ENCODE measurements at places on chromosomes 5 and 9. TPM values are rescaled to one million over a fixed set of nuclear protein-coding genes. Genes with fewer than 3 reads are reported as not detected.

GRCh38 chr9:2674141-2674824 lies 43.0 kb upstream of the KCNV2 start:
- no peak for DNase-seq

DNA sequence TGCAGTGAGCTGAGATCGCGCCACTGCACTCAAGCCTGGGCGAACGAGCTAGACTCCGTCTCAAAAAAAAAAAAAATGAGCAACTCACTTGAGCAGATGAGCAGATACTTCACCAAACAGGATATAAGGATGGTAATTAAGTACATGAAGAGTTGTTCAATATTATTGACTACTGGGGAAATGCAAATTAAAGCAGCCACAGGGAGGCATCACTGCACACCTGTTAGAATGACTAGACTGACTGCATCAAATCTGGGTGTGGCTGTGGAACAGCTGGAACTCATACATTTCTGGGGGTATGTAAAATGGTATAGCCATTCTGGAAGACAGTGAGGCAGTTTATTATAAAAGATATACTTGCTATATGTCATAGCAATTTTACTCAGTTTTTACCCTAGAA lies 93.0 kb downstream of the WNK2 start:
- no peak for DNase-seq

- DNase-seq: no peak
Observed at GRCh38 chr9:116360016-116360415, 206.4 kb downstream of the PAPPA start.

- no peak for DNase-seq
Observed at GRCh38 chr9:132791699-132792240, 86.3 kb downstream of the AK8 start.

DNA sequence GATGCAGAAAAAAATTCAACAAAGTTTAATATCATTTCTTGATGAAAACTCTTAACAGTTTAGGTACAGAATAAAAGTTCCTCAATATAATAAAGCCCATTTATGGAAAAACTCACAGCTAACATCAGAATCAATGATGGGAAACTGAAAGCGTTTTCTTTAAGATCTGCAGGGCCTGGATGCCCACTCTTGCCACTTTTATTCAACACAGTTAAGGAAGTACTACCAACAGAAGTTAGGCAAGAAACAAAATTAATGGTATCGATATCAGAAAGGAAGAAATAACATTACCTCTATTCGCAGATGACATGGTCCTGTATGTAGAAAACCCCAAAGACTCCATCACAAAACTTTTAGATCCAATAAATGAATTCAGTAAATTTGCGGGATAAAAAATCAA lies 542.4 kb upstream of the RGMB start:
- no peak for DNase-seq

- DNase-seq: no peak
Observed at GRCh38 chr5:76831110-76831452, 12.3 kb downstream of the F2RL1 start.

GRCh38 chr5:126192226-126192625 lies 231.0 kb upstream of the GRAMD2B start:
- DNase-seq: no peak

DNA sequence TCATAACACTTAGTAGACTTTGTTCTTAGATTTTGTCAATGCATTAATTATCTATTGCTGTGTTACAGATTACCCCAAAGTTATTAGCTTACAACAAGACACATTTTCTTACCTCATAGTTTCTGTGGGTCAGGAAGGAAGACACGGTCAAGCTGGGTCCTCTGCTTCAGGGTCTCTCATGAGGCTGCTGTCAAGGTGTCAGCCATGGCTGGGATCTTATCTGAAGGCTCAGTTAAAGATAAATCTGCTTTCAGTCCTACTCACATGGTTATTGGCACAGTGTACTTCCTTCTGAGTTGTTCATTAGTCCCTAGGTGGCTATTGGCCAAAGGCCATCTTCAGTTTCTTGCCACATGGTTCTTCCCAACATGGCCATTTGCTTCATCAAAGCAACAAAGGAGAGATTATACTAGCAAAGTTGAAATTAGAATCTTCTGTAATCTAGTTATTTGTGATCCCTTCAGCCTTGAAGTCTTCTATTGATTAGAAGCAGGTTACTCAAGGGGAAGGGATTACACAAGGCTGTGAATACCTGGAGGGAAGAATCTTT lies 25.2 kb downstream of the TDRD7 start:
- DNase-seq: no peak

DNA sequence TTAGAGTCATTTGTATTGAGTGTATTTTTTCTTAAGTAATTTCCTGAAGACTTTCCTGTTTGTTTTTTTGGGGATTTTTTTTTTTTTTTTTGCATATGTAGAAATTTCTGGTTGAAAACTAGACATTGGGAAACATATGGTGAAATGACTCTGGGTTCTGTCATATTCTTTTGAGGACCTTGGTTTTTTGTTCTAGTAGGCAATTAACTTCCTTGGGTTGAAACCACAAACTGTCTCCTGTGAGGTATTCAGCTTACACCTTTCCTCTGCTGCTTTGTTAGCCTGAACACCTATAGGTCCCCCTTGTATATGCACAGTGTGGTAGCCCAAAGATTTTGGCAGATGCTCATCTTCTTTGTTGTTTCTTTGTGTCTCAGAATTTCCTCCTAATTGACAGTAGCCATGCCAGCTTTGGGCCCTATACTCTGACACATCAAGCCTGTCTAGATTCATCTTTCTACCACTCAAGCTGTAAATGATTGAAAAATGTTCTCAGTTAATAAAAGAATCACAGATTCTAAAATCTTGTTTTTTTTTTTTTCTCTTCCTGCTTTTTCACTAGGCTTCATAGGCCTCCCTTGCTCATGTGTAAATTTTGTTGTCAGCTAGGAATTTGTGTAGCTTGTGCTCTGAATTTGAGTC lies 140.6 kb downstream of the COMMD10 start:
- DNase-seq: no peak

DNA sequence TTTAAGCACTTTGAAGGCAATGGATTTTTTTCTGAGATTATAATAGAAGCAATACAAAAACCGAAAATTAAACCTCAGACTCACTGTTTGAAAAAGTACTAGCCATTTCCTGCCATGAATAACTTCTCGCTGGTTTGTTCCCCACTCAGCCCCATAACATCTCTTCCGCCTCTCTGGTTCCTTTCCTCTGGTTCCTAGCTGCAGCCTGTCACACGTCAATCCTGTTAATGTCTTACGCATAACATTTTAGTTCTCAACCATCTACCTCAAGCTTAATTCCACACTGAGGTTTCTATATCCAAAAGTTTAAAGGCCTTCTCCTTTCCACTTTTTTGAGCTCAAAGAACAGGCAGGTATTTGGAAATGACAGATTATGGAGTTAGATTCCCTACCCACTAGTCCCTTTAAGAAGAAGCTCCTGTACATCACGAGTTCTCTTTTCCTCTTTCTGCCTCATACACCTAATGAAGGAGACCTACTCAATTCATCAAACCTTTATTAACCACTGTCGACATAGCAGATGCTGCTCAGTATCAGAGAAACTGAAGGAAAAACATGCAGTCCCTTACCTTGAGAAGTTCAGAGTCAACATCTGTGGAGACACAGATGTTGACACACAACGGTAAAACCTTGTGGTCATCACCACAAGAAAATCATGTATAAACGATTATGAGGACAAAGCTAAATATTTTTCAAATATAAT lies 243.0 kb upstream of the PTGER4 start:
- no peak for DNase-seq

- no peak for DNase-seq
Observed at GRCh38 chr5:33735072-33735471, 156.7 kb downstream of the ADAMTS12 start.

The TLR4 gene
- total RNA-seq: 1.3 TPM

DNA sequence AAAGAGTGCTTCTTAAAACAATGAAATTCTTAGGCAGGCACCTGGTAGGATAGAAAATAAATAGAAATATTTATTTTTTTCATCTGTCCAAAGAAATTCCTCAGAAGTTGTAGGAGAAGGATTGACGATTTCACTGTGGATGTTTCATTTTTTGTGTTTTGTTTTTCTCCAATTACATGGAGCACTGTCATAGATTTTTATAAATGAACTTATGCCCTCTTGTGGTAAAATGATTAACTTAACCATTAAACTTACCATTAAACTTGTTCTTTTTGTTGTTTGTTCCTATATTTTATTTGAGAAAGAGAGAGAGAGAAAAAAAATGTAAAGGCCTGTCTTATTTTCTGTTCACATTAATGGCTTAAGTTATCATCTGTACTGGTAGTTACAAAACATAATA lies 339.2 kb downstream of the PRR16 start:
- DNase-seq: no peak

DNA sequence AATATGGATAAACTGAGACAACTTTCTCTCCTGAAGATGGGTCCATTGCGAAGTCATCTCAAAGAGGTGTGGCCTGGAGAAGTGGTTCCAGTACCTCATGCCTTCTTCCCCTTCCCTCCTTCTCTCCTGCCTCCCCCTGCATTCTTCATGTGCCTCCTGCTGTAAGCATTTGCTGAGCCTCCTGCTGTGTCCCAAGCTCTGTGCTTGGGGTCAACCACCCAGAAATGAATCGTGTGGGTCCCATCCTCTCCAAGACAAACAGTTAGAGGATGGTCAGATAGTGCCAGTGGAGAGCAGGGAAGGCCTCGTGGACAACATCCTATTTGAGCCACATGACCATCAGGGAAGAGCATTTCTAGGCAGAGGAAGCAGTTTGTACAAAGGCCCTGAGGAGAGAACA lies 53.5 kb downstream of the KCNIP1 start:
- no peak for DNase-seq

DNA sequence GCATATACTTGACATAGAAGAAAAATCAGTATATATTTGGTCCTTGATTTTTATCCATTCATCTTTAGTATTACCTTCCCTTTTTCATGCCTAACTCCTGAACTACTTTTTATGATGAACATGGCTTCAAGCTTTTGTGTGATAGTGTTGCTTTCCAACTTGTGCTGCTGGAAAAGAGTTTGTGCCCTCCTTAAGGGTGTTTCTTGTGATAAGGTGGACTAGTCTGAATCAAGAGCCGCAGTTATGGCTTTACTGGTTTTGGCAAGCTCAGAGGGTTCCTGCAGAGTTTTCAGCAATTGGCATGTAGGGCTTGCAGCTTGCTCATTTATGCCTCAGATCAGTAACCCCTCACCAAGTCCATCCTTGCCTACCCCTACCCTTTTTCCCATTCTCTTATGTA lies 20.5 kb downstream of the POLR3G start:
- no peak for DNase-seq

DNA sequence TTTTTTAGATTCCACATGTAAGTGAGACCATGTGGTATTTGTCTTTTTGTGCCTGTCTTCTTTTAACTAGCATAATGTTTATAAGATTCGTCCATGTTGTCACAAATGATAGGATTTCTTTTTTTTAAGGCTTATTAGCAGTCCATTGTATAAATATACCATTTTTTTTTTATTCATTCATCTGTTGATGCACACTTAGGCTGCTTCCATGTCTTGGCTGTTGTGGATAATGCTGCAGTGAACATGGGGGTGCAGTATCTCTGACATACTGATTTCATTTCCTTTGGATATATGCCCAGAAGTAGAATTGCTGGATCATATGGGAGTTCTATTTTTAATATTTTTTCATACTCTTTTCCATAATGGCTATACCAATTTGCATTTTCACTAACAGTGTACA lies 48.7 kb downstream of the KIAA1958 start:
- DNase-seq: no peak

DNA sequence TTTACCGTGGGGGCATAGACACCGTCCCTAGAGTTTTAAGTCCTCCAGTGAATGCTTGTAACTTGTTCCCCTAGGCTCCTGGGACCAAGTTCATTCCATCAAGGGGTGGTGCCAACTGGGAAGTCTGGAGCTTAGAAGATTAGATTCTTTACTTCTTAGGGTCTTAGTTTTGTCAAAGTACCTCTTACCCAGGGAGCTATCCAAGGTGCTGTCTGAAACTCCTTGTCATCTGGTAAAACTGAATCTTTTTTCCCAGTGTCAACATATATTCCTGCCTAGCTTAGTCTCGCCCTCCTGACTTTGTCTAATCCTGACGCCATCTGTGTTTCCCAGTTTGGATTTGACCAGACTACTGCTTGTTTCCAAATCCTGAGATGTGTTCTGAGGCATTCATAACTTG lies 41.6 kb downstream of the MAMDC2 start:
- DNase-seq: no peak

DNA sequence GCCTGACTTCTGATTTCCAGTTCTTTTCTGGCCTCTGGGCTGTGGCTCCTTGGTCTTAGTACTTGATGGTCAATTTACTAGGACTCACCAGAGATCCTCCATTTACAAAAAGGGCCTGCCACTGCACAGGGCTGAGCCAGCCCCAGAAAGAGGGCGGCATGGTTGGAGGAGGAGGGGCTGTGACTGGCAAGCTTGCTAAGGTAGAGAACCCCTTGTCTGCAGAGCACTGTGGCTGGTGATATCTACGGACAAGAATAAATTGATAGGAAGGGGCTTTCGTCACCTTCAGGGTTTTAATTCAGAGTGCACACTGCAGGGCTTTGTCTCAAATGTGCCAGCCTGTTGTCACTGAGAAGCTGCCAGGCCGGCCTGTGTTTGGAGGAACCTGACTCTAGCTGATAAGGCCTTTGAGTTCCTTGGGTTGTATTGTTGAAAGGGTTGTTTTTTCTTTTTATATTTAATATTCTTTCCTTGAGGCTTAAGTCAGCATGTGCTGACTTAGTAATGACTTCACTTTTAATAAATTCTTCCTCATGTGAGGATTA lies 15.1 kb downstream of the SLC22A5 start:
- DNase-seq: no peak

DNA sequence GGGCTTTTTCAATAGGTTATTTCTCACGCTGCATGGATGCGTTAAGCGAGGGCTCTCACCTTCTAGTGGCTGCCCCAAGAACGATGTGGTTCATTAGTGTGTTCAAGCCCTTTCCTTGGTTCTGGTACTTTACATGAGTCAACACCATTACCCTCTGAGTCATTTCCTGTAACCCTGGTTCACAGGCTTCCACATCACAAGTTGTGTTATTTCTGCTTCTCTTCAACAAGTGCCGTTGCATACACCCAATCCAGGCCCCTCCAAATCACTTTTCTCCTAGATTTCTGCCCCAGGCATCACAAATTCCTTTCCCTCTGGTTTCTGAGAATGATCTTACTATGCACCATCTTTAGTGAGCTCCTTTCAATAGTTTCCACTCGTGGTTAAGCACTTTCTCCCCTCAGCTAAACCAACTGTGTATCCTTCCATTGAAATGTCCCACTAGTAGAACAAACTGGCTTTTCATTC lies 69.5 kb upstream of the RAD23B start:
- DNase-seq: no peak

GRCh38 chr9:37788332-37788731 lies 3.5 kb upstream of the EXOSC3 start:
- DNase-seq: no peak

The DOCK2 gene
- total RNA-seq: 1.9 TPM

DNA sequence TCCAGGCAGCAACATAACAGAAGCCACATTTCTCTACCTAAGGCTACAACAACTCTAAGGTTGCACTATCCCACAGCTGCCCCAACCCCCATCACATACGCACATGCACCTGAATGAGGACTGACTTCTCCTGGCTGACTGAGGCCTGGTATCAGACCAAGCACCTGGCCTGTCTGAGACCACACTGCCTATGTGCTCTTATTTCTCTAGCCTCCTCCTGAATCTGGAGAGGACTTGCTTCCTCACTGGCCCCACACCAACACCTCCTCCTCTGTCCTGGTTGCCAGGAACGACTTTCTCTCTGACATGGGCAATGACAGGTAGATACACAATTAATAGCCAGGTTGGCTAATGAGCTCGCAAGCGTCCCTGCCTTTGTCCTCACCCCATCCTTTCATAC lies 14.9 kb upstream of the VDAC1 start:
- DNase-seq: no peak

The MEF2C gene
- 19.9 TPM for total RNA-seq

GRCh38 chr5:113039934-113040285 lies 63.3 kb downstream of the DCP2 start:
- DNase-seq: no peak

GRCh38 chr9:69428017-69428785 lies 103.2 kb downstream of the ENTREP1 start:
- no peak for DNase-seq
